ENCODE measurements at places on chromosomes 1 and 21. TPM values are rescaled to one million over a fixed set of nuclear protein-coding genes. Genes with fewer than 3 reads are reported as not detected.

CSDE1 gene
- total RNA-seq = 410 TPM

DNA sequence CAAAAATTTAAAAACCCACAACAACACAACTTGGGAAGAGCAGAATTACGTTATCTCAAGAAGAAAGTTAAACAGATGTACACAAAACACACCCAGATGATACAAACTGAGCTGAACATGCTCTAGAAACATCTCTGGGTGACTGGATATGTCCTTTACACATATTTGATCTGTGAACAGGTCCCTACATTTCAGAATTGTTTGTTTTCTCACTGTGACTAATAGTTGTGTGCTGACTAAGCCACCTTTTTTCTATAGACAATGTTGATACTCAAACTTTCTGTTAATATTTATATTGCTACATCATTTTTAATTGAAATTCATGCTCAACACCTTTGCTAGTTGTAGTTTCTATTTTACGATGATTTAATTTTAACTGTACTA lies 1.0 kb upstream of the F11R start:
- H3K4me3 ChIP-seq = peak overlapping the region; percentile 82
- no peak for DNase-seq
- H3K36me3 ChIP-seq = peaks cover 10% of the 10 kb centered on the region
- H3K27me3 ChIP-seq = no peaks in the 10 kb centered on the region
- H3K27ac ChIP-seq = peak overlapping the region; percentile 86
- H3K4me1 ChIP-seq = peaks cover 35% of the 10 kb centered on the region

DNA sequence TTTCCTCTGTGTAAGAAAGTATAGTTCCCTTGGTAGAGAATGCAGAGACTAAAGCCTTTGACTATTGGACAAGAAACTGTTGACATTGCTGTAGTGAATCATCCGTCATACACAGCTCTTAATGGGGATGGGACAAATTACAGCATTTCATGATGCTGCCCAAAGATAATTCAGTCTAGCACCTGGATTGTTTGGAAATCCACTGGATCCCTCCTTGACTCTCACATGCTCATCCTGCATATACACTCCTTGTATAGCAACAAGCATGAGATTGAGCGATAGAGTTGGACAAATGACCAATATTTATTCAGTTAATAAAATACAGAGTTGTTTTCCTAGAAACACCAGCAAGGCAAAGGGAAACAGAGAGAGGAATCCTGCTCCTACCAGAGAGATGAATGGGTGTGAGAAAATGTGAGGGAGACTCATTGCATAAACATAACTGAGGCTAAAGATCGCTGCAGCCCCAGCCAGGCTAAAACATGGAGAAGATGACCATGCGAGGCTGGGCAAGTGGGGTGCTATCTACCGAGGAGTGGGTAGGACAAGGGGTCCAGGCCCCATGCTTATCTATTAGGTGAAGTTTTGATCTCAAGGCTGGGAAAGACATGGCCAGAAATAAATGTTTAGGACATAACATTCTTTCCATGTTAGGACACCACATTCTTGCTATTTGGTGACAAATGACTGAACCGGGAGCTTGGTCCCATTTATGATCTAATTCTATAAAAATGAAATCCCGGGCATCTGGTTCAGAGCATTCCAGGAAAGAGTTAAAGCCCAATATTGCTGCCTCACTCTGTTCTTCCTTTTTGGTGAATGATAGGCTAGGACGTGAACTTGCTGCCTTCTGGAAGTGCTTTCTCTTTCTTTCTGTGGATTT lies 153.2 kb downstream of the TGFB2 start:
- no peak overlapping the region for H3K27ac ChIP-seq
- no peak overlapping the region for H3K4me3 ChIP-seq
- no peaks in the 10 kb centered on the region for H3K36me3 ChIP-seq
- no peak for DNase-seq
- no peaks in the 10 kb centered on the region for H3K27me3 ChIP-seq

C1orf94 gene
- total RNA-seq = not detected

GRCh38 chr1:176656257-176656995 lies 193.5 kb downstream of the PAPPA2 start:
- H3K27me3 ChIP-seq = no peaks in the 10 kb centered on the region
- no peak for DNase-seq
- no peaks in the 10 kb centered on the region for H3K36me3 ChIP-seq
- H3K4me1 ChIP-seq = no peaks in the 10 kb centered on the region
- no peak overlapping the region for H3K4me3 ChIP-seq

SPRR3 gene
- not detected for total RNA-seq

DNA sequence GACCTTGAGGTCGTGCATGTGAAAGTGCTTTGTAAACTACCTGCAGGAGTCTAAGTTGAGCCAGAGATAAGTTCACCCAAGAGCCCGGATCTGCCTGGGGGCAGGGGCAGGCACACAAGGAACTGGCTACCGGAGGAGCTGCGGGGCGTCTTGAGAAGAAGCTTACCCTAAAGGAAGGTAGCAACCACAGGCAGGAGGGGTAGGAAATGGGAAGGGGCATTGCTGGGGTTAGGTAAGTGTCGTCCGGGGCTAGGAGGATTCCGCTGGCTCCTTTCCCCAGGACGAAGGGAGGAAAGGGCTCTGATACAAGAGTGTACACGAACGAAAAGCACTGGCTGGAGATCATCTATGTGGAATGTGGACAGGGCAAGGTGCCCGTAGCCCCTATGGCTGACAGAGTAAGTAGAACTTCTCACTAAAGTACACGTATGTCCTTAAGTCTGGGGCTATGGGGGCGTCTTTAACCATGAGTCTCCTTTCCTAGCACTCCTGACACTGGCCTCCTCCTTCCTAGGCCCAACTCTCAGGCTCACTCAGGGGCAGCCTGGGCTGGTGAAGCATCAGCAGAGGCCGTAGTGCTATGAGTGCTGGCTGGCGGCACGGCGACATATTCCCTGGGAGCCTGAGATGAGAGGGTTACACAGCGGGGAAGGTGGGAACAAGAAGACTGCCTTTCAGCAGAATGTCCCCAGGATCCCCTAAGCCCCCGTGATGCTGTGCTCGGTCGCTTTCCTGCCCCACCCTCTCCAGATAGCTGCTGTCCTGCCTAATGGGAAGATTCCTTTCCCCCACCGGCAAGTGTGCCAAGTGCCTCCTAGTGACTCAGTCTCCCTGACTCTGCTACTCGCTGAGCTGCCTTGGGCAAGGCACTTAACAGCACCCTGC lies 9.1 kb upstream of the GALNT2 start:
- H3K27me3 ChIP-seq = peaks cover 24% of the 10 kb centered on the region
- no peak for DNase-seq
- H3K27ac ChIP-seq = no peak overlapping the region
- no peaks in the 10 kb centered on the region for H3K4me1 ChIP-seq
- peaks cover 4% of the 10 kb centered on the region for H3K36me3 ChIP-seq

- H3K4me3 ChIP-seq = no peak overlapping the region
- no peak for DNase-seq
- no peaks in the 10 kb centered on the region for H3K4me1 ChIP-seq
Measured at GRCh38 chr1:228818928-228819630, 83.8 kb downstream of the RHOU start.

DNA sequence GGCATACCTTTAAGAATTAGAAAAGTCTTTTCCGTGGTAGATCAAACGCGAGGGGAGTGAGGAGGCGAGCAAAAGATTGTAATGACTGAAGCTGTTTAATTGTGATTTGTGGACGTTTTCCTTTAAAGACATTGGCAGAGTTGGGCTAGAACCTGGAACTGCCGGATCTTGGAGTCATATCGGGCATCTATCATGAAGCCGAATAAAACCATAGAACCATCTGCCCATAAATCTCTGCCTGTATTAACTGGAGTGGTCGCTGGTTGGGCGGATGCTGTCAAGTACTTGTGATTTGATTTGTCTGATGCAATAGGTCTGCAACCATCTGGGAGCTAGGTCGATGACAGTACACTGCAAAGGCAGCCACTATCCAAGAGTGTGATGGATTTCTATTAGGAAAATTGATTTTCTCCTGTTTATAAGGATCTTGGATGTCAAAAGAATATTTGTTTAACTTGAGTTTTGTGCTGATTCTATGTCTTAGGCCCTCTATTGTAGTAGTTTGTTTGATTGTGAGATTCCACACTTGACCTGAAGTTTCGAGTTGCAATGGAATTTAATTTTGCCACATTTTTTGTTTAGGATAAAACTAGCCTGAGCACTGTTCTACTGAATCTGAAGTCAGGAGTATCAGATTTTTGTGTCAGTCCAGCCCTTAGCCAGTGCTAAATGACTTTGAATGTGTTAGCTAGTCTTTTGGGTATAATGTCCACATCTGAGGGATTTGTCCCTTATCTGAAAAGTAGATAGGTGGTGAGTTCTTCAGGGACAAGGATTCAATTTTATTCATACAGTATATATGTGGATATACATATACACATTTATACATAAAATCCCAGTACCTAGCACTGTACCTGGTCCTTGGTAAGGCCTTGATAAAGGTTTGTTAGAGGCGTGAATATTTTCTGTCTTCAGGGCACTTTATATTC lies 1.2 kb downstream of the SARS1 start:
- H3K27ac ChIP-seq = peak overlapping the region; percentile 94
- H3K36me3 ChIP-seq = peaks cover 38% of the 10 kb centered on the region
- peak; percentile 78 for DNase-seq
- H3K4me3 ChIP-seq = peak overlapping the region; percentile 97

DNA sequence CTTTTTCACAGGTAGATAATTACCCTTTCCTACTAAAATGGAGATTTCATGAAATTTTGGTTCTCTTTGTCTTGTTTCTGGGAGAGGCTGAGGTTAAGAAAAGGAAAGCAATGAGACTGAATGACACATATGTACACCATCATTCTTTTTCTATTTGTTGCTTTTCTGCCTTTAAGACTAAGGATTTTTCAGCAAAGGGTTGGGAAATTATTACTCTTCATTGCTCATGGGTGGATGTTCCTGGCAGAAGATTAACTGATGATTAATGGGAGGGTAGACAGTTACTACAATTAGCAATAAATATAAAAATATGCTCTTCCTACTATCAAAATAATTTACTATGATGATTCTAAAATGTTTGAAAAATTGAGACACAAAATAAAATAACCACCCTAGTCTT lies 316.5 kb upstream of the USP24 start:
- no peak overlapping the region for H3K4me3 ChIP-seq
- no peaks in the 10 kb centered on the region for H3K36me3 ChIP-seq

DNA sequence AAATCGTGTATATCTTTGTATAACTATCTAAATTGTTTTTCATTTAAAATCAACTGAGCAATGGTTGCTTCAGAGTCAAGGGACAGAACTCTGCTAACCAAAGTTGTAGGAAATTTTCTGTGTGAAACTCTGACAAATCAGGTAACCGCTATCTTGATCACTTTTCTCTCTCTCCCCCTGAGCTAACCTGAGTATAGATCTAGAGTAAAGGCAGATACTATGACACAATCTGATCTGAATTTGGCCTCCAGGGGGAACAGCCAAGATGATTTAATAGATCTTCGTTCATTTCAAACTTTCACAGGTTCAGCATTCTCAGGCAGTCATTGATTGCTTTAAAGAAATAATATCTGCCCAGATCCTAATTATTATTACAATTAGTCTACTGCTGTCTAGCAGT lies 472.8 kb downstream of the NUF2 start:
- no peak for DNase-seq
- no peak overlapping the region for H3K27ac ChIP-seq
- no peaks in the 10 kb centered on the region for H3K27me3 ChIP-seq
- no peaks in the 10 kb centered on the region for H3K4me1 ChIP-seq
- H3K36me3 ChIP-seq = no peaks in the 10 kb centered on the region

GRCh38 chr1:178055779-178056471 lies 38.0 kb upstream of the RASAL2 start:
- no peaks in the 10 kb centered on the region for H3K4me1 ChIP-seq
- H3K4me3 ChIP-seq = no peak overlapping the region
- DNase-seq = no peak
- H3K27ac ChIP-seq = no peak overlapping the region
- H3K36me3 ChIP-seq = no peaks in the 10 kb centered on the region
- no peaks in the 10 kb centered on the region for H3K27me3 ChIP-seq

- H3K36me3 ChIP-seq = no peaks in the 10 kb centered on the region
- H3K4me3 ChIP-seq = no peak overlapping the region
- no peak for DNase-seq
- H3K27me3 ChIP-seq = peaks cover 8% of the 10 kb centered on the region
Measured at GRCh38 chr1:18527514-18527913, 46.8 kb downstream of the KLHDC7A start.

DNA sequence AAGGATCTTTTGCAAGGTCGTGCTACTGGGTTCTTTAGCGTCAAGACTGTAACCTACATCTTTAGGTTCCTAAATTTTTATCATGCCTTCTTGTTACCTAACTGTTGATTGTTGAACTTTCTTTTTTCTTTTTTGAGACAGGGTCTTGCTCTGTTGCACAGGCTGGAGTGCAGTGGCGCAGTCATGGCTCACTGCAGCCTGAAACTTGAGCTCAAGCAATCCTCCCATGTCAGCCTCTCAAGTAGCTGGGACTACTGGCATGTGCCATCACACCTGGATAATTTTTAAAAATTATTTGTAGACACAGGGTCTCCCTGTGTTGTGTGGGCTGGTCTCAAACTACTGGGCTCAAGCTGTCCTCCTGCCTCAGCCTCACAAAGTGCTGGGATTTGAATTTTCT lies 52.9 kb downstream of the NFIA start:
- no peak overlapping the region for H3K27ac ChIP-seq
- peaks cover 2% of the 10 kb centered on the region for H3K36me3 ChIP-seq
- no peak for DNase-seq
- no peaks in the 10 kb centered on the region for H3K27me3 ChIP-seq

CFAP45 gene
- 1.6 TPM for total RNA-seq

DNA sequence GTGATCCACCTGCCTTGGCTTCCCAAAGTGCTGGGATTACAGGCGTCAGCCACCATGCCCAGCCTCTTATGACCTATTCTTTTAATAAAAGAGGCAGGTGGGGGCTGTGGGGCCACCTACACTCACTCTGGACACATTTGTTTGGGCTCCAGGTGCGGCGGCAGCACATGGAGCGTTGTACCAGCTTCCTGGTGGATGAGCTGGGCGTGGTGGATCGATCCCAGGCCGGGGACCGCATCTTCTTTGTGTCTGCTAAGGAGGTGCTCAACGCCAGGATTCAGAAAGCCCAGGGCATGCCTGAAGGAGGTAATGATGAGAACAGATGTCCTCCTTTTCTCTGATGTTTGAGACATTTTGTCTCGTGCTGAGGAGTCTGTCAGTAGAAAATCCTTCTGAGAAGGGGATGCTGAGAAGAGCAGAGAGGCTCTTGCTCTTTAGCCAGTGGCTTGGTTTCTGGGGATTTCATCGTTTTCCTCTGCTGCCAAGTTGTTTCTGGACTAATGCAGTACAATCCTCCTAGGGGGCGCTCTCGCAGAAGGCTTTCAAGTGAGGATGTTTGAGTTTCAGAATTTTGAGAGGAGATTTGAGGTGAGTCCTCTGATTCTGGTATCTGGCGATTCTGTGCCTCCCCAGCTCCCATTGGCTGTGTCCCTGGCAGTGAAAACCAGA lies 17.9 kb upstream of the MIIP start:
- H3K27me3 ChIP-seq = no peaks in the 10 kb centered on the region
- peak; percentile 72 for DNase-seq
- peaks cover 7% of the 10 kb centered on the region for H3K4me1 ChIP-seq
- H3K27ac ChIP-seq = peak overlapping the region; percentile 54

FAM72B gene
- 41.1 TPM for total RNA-seq

- DNase-seq = peak; percentile 75
- peaks cover 23% of the 10 kb centered on the region for H3K4me1 ChIP-seq
- H3K27ac ChIP-seq = peak overlapping the region; percentile 46
- no peaks in the 10 kb centered on the region for H3K27me3 ChIP-seq
Measured at GRCh38 chr1:37811027-37811655, 3.1 kb upstream of the YRDC start.
